ENCODE measurements at places on chromosomes 1 and 21.

- no peak for DNase-seq
These were observed 96.8 kb upstream of the LMO4 start for GRCh38 chr1:87231703-87232367.

DNA sequence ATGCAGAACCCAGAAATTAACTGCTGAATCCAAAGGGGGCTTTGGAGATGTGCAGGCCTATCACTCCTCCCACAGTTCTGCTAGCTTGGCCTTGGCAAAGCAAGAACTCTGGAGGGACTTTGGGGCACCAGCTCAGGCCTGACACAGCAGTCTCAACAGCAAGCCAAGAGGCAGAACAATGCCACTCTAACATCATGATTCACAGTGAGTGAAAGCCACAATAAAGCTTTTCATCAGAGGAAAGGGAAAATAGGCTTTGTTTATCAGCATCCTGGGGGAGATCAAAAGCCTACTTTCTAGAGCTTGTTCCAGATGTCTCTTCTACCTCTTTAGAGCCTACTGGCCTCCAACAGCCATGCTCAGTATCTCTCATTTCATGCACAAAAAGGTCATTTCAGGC, 283.4 kb downstream of the KCNH1 start:
- peak; percentile 38 for DNase-seq

DNA sequence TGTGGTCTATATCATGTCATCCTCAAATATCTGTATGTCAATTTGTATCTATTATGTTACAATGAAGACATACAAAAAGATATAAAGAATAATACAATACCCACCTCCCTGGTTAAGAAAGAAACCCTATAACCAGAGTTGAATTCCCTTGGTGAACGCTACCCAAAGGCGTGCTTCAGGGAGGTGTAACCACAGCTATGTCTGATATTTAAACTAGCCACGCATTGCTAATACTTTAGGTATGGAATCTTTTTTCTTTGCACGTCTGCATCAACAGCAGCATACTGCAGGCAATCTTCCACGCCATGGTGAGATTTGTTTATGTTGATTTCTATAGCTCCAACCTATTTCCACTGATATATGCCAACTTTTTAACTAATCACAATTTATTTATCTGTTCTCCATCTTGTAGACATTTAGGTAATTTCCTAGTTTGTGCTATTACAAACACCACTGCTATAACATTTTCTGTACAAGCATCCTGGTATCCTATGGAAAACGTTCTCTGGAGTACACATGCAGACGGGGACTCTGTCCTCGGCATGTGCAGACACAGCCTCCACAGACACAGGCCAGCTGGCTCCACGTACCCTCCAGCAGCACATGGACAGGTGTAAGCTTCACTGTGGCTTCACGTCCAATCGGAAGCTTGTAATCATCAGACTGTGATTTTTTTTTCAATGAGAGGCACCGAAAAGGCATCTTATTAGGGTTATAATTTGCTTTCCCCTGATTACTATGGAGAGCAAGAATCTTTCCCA, 58.5 kb downstream of the HSF2BP start:
- DNase-seq: peak; percentile 94

DNA sequence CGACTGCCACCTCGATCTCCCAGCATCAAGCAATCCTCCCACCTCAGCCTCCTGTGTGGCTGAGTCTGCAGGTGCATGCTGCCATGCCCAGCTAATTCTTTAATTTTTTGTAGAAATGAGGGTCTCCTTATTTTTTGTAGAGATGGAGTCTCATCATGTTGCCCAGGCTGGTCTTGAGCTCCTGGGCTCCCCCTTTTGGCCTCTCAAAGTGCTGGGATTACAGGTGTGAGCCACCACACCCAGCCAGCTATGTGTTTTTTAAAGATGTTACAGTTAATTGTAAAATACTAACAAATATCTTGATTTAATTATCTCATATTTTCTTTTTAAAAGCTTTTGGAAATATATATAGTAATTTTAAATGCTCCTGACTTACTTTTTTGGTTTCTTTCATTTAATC, 181.3 kb upstream of the DMRTA2 start:
- DNase-seq: no peak

GRCh38 chr1:196733091-196733970, 41.3 kb upstream of the CFHR3 start:
- DNase-seq: no peak

DNA sequence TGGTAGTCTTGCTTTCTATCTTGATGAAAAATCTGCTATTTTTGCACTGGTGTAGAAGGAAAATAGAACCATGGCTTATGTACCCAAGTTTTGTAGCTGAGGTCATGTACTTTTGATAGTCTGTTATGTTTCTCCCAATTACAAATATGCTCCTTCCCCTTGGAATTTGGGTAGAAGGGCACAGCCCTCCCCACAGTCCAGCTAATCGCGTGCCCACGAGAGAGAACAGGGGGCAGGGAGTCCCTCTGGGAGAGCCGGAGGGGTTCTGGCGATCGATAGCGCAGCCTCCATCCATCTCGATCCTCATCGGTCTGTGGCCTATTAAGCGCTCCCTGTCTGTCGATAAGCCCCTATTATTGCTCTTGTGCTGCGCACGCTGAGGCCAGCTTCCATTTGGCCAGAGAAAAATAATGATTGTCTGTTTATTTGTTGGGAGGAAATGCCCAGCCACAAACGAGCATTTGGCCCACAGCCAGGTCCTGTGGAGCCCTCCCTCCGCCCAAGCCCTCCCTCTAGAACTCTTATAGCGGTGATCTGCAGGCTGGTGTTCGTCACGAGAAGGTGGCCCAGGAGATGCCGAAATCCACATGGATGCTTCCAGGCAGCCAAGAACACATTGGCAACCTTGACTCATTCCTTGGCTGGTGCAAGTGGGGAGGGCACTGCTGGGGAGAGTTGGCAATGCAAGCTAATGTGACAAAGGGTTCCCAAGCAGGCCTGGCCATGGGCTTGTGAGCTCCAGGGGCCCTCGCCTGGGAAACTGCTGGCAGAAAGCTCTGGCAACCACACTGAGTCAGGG, 134.7 kb upstream of the TNR start:
- peak; percentile 78 for DNase-seq

Data from astrocyte of the hippocampus (primary cell).